ENCODE measurements at places on chromosomes 1 and 21.

DNA sequence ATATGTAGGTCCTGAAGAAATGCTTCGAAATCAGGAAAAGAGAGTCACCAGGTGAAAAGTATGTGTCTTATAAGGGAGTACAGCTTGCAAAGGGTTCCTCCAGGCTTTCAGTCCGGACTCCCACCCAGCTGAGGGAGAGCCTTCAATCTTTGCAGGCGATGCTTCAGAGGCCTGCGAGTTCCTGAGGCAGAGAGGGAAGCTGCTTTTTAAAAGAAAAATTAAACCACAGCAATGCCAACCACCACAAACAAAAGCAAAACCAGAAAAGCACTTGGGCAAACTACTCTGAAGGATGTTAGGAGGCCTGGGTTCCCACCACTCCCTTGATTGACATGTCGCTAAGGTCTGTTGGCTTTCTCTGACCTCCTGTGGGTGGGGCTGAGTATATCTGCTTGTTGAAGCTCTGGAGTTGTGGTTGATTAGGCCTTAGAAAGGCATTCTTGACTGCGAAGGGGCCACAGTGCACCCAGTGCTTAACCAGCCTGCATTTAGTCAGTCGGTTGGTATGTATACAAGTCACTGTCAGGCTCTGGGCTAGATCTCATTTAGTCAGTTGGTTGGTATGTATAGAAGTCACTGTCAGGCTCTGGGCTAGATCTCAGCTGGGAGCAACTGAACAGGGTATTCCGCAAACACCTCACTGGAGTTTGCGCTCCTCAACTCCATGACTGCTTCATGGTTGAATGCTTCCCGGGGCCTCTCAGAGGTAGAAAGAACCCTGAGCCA is 1.2 kb downstream of the NIPAL3 start:
- DNase-seq, result peak; percentile 87

- DNase-seq, result no peak
Measured at GRCh38 chr1:81912383-81912782, 111.6 kb downstream of the ADGRL2 start.

- DNase-seq, result no peak
Measured at GRCh38 chr1:155975375-155976061, 2.8 kb downstream of the ARHGEF2 start.

DNA sequence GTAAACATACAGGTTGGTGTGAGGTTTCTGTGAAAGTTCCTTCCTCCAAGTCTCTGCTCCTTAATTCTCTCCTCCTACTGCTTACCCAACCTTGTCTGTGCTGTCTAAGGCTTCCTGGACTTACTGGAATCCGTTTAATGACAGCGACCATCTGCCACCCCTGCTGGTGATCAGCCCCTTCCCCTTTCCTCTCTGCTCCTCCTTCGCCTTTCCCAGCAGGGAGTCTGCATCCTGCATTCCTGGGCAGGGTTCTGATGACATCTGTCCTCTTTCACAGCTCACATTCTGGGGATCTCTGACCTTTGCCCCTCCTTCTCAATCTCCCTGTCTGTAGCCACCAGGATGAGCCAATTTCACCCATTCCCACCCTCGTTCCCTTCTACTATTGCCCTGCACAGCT is 66.5 kb downstream of the KIRREL1 start:
- DNase-seq, result no peak

DNA sequence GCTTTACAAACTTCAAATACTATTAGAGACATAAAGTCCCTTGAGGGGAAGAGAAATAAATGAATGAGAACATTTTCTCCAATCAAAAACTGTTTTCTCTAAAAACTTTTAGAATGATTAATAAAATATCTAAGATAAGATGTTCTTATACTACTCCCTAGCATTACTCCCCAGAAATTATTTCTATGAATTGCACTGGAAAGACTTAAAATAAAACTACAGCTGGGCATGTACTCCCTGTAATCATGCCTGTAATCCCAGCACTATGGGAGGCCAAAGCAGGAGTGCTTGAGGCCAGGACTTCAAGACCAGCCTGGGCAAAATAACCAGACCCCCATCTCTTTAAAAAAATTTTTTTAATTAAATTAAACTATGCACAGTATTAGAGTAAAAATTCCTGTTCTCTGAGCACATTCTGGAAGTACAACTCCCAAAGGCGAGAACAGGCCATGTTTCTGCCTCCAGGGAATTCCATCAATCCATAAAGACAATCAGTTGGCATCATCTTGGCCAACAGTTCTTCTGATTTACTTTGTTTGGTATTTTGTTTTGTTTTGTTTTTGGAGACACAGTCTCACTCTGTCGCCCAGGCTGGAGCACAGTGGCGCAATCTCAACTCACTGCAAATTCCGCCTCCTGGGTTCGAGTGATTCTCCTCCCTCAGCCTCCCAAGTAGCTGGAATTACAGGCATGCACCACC is 77.9 kb downstream of the TGFBR3 start:
- no peak for DNase-seq

DNA sequence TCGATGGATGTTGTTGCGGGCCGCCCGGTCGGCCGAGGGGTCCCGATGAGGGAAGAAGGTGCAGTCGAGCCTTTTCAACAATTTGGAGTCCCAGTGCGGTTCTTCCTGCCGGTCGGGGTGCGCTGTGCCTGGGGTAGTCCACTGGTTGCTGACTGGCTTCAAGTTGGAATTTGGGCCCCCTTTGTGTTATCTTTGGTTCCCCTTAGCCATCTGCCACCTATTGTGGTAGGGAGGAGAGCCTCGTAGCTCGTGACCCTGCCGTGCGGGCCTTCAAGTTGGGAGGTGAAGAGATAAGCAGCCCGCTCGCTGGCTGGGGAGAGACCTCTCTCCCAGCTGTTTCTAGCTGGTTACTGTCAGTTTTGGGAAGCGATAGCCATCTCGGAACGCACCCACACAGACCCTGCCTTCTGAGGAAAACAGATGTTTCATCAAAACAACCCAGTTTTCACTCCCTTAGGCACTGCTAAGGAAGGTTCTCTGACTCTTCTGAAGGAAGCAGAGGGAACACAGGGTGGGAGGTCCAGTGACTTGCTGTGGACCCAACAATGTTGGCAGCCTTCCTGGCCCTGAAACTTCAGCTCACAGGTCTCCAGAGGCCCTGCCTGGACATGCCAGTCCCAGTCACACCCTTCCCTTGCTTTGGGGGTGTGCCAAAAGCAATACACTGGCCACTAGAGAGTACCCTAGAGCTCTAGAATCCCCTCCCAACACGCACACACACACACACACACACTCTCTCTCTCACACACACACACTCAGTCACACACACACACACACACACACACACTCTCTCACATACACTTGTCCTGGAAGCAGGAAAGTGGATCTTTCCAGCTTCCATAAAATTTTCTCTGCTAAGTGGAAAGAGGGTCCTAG is 1.0 kb downstream of the BTG2 start:
- peak; percentile 93 for DNase-seq
